HCT116 (cell line): ENCODE measurements at places on chromosomes 6 and 20.

GRCh38 chr6:122374307-122374706 lies 25.1 kb upstream of the HSF2 start:
- no peak for DNase-seq

DNA sequence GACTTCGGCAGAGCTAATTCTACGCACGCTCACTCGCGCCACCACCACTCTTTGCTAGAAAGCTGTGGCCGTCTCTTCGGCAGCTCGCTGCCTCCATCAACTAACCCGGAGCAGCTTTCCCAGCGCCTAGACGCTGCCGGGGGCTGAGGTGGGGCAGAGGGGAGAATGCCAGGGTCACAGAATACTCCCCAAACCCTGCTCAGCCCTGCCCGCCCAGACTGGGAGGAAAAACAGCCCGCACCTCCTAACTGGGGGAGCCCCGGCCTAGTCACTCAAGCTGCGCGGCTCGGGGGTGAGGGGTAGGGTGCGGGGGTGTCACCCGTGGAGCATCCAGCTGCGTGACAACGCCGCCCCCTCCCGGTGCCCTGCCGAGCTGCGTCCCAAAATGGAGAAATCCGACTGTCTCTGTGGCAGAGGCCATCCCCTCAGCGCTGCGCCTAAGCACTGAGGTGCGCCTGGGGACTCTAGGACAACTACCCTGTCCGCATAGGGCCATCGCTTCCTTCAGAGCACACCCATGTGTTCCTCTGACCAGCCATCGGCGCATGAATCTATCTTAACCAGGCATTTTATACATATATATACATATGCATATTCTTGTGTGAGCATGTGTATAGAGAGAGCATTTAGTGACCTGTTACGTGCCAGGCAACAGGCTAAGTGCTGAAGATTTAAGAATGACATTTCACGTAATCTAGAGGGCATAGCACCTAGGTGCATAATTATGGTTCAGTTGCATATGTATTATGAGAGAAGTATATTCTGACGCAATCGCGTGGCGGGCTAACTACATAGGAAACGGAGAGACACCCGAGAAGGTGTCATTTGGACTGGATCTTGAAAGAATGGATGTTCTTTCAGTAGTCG lies 1.5 kb upstream of the TENT5A start:
- peak; percentile 34 for DNase-seq

GRCh38 chr6:17392978-17393891 lies at the start of gene CAP2:
Gene CAP2, plus strand, starts transcription at chr6:17393595. Its CDS starts 27,961 bp downstream, at chr6:17421556.
- DNase-seq, result no peak

DNA sequence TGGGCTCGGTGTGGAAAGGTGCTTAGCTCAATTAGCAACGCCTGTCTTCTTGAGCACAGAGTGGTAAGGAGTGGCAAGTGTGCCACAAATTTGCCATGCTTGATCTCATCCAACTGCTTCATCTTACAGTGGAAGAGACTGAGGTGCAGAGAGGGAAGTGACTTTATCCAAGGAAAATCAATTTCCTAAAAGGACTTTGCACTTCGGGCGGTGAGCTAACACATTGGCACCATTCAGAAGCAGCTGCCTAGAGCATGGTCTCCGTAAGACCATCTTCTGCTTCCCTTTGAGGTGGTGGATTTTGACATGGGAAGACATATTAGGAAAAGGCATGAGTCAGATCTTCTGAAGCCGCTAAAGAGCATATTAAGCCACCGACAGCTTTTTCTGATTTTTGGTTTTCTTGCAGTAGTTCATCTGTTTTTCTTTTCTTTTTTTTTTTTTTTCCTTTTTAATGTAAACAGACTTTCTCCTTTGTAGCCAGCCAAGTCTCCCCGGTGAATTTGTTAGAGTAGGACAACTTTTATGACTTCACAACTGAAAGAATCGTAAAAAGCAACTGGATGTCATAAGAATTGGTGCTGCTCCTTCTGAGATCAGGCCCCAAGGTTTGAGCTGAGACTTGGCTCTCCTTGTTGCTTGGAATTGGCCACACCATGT lies 273.2 kb downstream of the CDC5L start:
- DNase-seq, result no peak

DNA sequence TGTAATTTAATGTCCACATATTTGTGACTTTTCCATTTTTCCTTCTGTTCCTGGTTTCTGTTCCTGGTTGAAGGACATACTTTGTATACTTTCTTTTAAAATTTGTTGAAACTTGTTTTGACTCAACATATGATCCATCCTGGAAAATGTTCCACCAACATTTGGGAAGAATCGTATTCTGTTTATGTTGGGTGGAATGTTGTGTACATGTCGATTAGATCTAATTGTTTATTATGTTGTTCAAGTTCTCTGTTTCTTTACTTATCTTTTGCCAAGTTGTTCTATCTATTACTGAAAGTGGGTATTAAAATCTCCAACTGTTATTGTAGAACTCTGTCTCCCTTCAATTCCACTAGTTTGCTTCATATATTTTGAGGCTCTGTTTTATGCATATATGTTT lies 27.7 kb upstream of the DUSP22 start:
- DNase-seq, result no peak

DNA sequence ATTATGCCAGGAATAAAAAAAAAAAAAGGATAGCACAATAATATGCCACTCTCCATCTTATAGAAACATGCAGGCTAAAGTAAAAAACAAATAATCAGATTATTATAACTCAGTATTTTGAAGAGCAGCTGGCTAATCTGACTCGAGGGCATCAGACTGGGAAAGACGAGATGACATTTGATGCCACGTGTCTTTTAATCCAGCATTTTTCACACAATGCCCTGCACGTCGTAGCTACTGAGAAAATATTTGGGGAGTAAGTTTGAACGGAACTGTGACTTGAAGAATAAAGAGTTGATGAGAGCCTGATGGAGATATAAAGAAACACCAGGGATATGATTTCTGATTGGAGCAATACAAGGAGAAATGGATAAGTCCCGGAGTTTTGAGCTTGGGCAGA lies 237.7 kb downstream of the ARID1B start:
- no peak for DNase-seq

GRCh38 chr6:82484001-82484400 lies 120.4 kb downstream of the TPBG start:
- DNase-seq, result no peak

DNA sequence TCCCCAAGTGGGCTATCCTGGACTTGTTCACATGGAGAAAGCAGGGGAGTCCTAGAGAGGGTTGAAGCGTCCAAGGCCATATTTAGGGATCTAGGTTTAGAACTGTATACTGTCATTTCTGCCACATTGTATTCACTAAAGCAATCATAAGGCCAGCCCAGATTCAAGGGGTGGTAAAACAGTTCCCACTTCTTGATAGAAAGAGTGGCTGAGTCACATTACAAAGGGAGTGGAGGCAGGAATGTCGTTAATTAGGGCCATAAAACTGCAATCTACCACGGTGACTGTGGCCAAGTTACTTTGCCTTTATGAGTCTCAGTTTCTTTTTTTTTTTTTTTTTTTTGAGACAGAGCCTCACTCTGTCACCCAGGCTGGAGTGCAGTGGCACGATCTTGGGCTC lies 7.4 kb upstream of the UBR2 start:
- DNase-seq, result no peak

DNA sequence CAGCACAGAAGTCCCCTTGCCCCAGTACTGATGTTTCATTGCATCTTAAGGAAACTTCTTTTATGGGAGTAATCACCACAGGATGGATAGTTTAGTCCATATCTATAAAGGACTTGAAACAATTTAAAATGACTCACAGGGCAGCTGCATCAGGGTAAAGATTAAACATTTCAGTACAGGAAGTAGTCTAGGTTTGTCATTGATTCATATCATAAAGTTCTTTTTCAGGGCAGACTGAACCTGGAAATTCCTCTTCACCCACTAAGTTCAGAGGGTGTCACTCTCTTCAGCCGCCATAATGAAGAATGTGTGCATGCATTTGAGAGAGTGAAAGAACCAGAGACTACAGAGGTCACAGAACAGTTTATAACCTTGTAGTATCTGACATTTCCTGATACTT lies 296.3 kb upstream of the JAG1 start:
- DNase-seq, result no peak

DNA sequence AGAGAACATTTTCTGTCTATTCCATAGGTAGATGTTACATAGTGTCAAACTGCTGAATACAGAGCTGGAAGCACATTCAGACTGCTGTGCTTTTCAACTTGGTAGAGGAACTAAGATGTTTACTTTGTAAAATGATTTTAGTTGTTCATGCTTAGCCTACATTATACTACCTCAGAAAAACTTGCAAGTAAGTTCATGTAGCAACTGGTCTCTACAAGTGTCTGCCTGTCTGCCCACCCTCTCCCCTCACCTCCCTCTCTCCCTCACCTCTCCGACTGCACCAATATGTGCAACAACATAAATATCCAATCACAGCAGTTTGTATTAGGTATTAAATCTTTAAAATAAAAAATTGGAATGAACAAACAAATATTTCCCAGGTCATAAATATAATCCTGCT lies 25.3 kb downstream of the ELOVL4 start:
- no peak for DNase-seq

DNA sequence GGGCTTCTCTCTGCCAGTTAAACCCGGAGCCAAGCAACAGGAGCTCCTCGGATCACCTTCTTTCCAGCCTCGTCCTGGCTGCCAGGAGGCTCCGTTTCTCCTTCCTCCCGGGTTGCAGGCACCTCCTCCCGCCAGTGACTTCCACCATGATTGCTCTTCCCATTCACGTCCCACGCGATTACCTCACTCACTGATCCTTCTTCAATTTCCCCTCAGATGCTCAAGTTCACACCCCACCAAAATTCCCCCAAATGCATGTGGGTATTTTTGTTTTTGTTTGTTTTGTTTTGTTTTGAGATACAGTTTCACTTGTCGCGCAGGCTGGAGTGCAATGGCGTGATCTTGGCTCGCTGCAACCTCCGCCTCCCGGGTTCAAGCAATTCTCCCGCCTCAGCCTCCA lies 25.1 kb downstream of the KCNQ2 start:
- no peak for DNase-seq

GRCh38 chr20:20658871-20659431 lies 53.5 kb downstream of the RALGAPA2 start:
- DNase-seq, result no peak

DNA sequence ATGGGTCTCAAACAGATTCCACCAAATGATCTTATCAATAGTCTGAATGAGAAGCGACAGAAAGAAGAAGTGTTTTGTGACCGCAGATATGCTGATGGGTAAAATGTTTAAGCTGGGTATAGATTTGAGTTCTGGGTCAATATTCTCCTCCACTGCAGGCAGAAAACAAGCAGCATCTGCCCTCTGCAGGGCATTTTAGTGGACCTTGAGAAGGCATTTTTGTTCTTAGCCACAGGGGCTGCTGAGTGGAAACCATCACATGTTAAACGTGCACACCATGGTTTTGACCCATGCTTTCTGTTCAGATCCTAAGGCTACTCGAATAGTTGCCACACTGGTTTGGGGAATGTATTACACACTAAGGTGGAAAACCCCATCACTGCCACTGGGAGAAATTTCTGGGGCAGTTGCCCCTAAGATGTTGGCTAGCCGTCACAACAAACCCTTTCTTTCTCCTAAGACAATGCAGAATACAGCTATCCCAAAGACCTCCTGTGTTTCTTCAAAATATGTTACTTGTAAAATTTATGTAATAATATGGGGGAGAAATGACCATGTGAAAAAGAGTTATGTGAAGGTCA lies 5.5 kb downstream of the POU3F2 start:
- no peak for DNase-seq

DNA sequence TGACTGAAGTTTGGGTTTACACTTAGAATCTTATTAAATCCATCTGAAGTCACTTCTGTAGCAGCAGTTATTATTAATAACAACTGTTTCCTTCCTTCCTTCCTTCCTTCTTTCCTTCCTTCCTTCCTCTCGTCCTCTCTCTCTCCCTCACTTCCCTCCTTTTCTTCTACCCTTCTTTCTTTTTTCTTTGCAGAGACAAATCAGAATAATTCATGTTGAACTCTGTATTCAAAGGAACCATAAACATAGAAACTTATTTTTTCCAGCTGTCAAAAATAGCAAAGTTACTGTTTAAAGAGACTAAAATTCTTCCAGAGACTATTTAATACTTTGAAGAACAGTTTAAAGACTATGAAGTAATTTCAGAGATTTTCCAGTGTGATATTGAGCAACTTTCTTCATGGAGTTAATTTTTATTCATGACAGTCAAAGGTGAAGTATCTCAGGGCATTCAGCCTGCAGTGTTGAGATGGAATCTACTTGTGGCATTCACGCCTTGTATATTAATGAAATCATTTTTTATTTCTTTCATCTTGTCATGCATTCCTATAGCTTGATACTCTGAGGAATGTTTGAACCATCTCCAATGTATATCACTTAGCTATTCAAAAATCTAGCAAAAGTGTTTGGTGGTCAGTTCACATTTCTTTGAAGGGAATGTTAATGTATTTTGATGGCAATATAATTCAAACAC lies 109.7 kb downstream of the BCAS1 start:
- DNase-seq, result no peak

DNA sequence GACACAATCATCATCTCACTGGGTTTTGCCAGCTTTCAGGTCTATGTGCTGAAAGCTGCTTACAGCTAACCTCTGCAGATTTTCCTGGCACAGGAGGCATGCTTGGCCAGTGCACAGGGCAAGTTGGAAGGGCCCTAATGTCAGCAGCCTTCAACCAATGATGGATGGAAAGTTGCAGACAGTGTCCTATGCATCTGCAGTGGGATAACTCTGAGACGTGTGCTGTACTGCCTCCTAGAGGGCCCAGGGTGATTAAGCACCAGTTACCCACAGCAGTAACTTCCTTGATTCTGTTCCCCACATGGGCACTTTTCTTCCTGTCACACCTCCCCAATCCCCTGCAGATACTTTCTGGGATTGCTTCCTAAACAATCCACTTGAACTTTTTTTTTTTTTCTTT lies 38.6 kb downstream of the OVOL2 start:
- DNase-seq, result no peak

- no peak for DNase-seq
Measured at GRCh38 chr20:4026093-4026601, 10.8 kb upstream of the RNF24 start.

DNA sequence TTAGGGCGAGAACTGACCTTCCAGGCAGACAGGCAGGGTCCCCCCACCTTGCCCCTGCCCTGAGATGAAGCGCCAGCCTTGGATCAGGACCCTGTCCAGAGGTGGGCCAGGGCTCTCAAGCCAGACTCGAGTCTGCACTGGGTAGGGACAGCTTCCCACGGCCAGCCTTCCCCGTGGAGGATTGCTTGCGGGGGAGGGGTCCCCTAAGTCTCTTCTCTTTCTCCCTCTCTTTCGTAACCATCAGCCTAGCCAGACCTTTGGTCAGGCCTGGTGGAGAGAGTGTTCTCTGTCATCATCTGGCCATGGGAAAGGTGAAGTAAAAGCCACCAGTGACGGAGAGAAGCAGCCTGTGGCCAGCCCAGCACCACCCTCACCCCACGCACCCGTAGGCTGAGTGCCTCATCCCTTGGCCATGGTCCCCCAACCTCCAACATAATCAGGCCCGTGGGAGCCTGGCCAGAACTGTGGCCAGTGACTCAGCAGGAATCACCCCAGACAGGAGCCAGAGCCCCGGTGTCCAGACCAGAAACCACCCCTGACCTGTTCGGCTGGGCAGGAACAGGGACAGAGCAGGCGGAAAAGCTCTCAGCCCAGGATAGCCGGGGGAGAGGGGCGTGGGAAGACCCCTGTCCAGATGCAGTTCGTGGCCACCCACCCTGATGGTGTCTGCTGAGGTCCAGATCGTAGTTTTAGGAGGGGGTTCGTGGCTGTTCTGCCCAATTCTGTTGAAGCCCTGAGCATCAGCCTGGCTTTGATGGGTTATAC lies 47.1 kb downstream of the SNAI1 start:
- DNase-seq, result no peak
